Stimulated activated CD4-positive, alpha-beta T cell treated with anti-CD3 and anti-CD28 coated beads, Interleukin-1b, Interleukin-23, amount 100 ng/mL, for 1 hour (primary cell): ENCODE measurements at places on chromosomes 7 and 10.

DNA sequence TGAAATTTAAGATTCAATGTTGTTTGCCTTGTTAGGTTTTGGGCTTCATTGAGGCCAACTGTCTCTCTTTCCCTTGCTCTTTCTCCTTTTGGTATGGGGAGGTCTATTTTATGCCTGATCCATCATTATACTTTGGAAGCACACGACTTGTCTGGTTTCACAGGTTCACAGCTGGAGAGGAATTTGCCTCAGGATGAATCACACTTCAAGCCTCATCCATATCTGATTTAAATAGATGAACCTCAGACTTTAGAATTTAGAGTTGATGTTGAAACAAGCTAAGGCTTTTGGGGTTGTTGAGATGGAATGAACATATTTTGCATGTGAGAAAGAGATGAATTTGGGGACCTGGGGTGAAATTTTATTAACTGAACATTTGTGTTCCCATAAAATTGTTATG, 150.5 kb upstream of the IGFBP3 start:
- DNase-seq, result no peak

DNA sequence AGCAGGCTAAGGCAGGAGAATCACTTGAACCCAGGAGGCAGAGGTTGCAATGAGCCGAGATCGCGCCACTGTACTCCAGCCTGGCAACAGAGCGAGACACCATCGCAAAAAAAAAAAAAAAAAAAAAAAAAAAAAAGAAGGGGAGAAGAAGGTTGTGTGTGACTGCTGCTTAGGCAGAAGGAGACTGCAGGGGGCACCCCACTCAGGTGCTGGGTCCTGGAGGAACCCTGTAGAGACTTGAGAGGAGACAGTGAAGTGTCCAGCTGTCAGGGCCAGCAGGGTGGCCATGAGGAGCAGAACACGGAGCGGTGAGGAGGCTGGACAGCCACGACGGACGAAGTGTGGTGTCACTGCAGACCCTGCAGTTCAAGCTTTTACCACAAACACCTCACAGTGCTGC, 99.0 kb upstream of the NMT2 start:
- no peak for DNase-seq

DNA sequence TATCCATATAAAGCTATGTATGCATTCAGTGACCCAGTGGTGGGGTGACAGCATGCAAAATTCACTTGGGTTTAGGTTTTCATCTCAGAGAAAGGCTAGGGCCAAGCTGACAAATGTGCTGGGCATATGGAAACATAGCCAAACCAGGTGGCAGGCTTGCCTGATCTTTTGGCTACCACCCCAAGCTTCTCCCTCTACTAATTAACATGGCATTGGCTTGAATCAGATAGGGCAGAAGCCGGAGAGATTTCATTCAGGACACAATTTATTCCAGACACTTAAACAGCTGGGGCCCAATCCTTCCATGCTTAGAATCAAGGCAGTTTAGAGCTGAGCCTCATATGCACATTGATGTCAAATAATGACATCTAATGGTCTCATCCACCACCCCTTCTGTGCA, 95.5 kb upstream of the AGK start:
- no peak for DNase-seq

- DNase-seq, result no peak
Measured at GRCh38 chr10:27513451-27514191, 9.5 kb downstream of the RAB18 start.

DNA sequence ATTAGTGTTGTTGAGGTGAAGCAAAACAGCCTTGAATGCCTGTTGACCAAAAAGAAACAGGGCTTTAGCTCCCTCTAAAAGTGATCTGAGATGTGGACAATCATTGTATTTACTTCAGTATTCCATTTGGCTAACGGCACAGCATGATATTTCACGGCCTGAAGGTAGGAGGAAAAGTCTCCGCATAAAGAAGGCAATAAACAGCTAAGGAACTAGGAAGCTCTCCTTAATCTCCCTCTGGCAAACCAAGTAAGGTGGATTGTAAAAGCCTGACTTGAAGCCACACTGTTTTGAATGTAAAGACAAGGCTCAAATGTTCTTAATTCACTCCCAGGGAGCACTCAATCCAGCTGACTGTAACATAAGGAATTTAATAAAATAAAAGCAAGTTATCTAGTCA, 160.0 kb upstream of the ZNF804B start:
- DNase-seq, result no peak
